ENCODE measurements at places on chromosomes 5 and 9. TPM values are rescaled to one million over a fixed set of nuclear protein-coding genes. Genes with fewer than 3 reads are reported as not detected.

DNA sequence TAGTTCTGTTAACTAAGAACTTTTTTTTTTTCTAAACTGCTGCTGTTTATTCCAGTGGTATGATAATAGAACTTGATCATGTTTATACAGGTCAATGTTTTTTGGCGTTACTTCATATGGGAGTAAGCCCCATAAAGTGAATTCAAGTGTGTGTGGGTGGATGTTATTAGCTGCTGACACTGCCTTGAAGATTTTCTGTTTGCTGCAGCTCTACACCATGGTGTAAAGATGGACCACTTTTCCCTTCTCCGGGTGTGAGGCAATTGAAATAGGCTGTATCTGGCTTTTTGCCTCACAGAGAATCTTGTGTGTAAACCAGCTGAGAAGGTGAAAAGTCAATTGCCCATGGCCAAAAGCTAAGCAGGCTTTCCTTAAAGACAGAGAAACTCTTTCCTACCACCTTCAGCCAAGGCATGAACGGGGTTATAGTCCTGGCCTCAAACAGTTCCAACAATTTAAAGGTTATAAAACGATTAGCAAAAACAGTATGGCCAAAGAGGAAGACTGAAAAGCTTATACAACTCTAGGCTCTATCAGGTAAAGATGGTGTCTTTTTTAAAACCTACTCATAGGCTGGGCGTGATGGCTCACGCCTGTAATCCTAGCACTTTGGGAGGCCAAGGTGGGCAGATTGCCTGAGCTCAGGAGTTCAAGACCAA is 33.9 kb upstream of the ABCA1 start:
- DNase-seq = peak; percentile 54

DNA sequence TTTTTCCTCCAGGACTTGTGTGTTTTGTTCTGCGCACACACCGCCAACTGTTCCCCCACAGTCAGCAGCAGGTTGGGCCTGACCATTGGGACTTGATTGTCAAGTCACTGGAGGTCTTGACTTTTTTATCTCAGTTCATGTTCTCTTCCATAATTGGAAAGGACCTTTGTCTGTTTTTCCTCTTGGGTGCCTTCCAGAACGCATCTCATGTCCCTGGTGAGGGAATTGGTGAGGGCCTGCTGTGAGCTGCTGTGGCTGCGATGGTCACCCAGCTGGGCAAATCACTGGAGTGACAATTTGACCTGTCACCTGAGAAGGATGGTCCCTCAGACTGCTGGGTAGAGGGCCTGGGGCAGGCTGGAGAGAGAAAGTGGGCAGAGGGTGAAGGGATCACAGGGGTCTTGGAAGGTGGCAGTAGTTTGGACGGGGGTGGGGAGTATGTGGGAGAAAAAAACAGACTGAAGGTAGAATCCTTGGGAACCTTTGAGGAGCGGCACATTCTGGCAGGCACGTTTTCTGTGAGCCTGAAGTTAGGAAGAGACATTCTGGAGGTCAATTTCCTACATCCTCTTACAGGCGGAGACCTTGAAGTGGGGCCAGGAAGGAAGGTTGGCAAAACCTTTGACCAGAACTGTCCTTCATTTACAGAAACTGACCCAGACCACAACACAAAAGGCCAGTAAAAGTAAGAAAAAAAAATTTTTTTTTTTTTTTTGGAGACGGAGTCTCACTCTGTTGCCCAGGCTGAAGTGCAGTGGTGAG is 4.4 kb downstream of the CDK9 start:
- DNase-seq = no peak

DNA sequence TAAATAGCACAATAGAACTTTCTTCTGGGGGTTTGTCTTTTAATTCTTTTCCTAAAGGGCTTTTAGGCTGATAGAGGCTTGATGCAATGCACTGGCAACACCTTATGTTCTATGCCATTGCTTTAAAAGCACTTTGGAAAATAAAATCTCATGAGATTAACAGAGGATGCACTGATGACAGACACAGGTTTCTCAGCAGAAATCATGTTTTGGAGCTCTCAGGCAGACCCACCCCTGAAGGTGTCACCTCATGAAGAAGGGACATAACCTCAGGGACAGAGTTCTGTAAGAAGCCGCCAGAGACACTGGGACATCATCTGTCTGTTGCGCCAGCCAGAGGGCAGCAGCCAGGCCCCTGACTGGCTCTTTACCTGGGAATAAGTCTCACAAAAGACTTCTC is 27.7 kb downstream of the SLC22A5 start:
- no peak for DNase-seq

GRCh38 chr5:85545129-85545528 is 1072.6 kb upstream of the COX7C start:
- DNase-seq = no peak

- DNase-seq = no peak
Measured at GRCh38 chr9:95746408-95747180, 128.9 kb upstream of the ERCC6L2 start.

DNA sequence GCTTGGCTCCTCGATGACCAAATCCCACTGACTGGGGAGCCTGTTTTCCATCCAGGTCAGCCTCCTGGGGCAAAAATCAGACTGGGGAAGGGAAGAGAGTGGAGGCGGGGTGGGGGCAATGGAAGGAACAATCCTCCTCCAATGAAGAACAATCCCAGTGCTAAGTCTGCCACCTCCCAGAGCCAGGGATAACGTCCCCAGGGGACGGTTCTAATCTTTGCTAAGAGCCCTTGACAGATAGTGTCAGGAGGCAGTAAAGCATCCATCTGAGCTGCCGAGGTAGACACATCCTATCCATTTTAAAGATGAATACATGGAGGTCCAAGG is 298.5 kb upstream of the MSX2 start:
- no peak for DNase-seq

- DNase-seq = no peak
Measured at GRCh38 chr5:171762903-171763302, 22.7 kb upstream of the SMIM23 start.

GRCh38 chr9:82539146-82539545 is 523.8 kb downstream of the RASEF start:
- no peak for DNase-seq

GRCh38 chr9:35506359-35506758 is 16.4 kb downstream of the RUSC2 start:
- DNase-seq = no peak

DNA sequence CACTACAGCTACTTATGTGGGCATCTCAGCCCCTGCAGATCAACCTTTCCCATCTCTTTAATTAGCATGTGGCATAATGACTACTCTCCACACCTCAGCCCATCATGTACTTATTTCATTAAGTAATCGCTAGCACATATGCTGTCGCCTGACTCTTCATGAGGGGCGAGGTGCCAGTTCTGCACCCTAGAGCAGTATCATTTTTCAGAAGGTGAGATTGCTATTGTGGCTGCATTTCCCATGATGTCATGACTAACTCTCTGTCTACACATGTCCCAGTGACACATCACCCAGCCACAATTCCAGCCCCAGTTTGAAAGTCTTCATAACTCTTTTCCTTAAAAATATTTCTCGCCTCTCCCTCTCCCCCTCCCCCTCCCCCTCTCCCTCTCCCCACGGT is 7.6 kb upstream of the F2RL1 start:
- DNase-seq = peak; percentile 36

GRCh38 chr5:1131191-1131621 is 19.3 kb upstream of the SLC12A7 start:
- DNase-seq = no peak

GRCh38 chr9:16679327-16679821 is 191.1 kb downstream of the BNC2 start:
- no peak for DNase-seq

DNA sequence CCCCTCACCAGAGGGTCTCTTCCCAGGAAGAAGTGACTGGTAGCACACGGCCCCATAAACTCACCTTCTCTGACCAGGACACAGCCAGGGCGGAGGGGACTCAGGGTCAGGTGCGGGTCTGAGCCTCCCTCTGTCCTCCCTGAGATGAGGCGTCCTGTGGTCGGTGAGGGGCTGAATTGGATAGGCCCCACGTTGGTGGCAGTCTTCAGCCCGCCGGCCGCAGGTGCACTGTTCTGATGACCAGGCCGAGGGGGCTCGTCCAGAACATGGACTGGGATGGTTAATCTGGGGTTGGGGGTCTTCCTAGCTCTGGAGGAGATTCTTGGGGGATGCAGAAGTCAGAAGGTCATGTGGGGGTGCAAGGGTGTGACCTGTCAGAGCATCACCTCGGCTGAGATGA is 102.2 kb upstream of the PPP1R26 start:
- DNase-seq = no peak

DNA sequence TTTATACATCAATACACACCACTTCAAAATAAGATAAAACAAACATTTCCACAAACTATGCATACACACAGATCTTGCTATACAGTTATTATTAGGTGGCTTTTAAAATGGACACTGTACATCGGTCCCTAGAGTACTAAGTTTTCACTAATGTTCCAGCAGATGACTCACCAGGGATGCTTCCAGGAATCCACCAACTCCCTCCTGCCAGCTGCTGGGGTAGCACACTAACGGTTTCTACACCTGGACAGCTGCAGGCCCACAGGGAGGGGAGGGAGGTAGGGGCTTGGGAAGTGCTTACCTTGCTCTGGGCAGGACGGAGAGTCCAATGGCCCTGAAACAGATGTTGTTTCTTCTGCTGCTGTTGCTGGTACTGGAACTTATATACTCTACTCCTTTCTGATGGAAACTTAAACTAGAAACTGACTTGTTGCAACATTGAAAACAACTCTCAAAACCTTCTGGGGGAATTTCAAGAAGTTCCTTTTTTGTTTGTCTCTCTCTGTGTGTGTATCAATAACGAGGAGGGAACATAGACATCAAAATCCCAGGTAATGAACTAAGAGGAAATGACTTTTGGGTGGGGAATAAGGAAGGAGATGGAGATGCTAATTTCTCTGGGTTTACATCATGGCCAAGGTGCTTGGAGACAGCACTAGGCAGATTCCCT is at the start of gene IL12B:
Gene IL12B (minus strand): TSS at position 357 of the 670 bp plus-strand sequence. CDS start 3,705 bp downstream, outside the sequence.
- DNase-seq = no peak

GRCh38 chr9:109806506-109807115 is 26.6 kb downstream of the PALM2AKAP2 start:
- DNase-seq = peak; percentile 75

DNA sequence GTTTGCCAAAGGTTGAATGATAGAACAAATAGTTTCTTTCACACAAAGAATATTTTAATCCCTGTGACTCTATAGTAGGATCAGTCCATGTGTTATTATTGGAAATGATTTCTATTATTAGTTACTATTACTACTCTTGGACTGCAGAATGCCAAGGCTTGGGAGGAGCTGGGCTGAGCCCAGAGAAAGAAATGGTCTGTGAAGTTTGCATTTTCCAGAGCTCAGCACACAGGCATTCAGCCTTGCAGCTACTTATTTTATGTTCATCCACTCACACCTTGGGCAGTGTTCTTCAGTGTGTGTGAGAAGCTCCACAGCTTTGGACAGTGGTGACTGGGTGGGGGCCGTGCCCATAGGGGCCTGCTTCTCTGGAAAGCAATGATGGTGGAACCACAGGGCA is 583.1 kb downstream of the CCDC171 start:
- DNase-seq = no peak

GRCh38 chr9:38043931-38044623 is 24.9 kb downstream of the SHB start:
- DNase-seq = no peak

- DNase-seq = no peak
Measured at GRCh38 chr5:180366326-180366725, 13.2 kb upstream of the GFPT2 start.

- no peak for DNase-seq
Measured at GRCh38 chr5:14332746-14333145, 189.6 kb downstream of the TRIO start.

DNA sequence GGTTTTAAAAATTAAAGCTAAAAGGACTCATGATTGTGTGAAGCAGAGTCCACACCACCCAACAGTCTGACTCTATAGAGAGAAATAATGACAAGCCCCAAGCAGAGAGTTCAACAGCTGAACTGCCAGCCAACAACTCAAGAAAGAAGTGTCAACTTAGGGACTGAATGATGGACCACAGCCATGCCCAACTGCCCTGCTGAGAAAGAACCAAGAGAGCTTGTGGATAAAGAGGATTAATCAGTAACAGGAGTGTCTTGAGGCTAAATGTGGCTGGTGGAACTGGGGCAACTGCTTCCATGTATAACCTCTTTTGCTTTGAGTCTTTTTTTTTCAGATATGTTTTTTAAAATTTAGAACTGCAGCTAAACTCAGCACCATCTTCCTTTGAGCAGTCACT is 109.3 kb downstream of the HSD17B3 start:
- no peak for DNase-seq

GRCh38 chr5:81800797-81801196 is 49.9 kb upstream of the SSBP2 start:
- no peak for DNase-seq

DNA sequence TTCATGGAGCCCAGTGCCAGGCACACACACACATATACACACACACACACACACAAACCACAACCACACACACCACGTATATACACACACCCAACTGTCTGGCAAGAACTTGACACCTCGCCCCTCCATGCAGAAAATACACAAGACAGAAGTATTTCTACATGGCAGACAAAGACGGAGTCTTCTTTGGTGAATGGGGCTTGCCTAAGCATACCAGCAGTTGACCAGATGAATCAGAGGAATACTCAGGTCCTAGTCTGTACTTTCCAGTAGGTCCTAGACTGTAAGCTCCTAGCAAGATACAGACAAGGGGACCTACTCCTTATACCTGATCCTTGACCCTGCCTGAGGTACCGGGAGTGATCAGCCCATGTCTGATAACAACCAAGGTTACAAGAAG is 60.1 kb downstream of the SIL1 start:
- DNase-seq = no peak

GRCh38 chr5:158731014-158731413 is 368.7 kb downstream of the EBF1 start:
- no peak for DNase-seq

FAM169A gene
- 3.9 TPM for total RNA-seq

ARHGEF39 gene
- 0.97 TPM for total RNA-seq

FAM170A gene
- total RNA-seq = not detected

EQTN gene
- not detected for total RNA-seq

ZDHHC11B gene
- total RNA-seq = not detected

RLN2 gene
- 0.43 TPM for total RNA-seq

CDX1 gene
- total RNA-seq = under 0.01 TPM

TICAM2 gene
- total RNA-seq = 7.1 TPM

TSLP gene
- 0.43 TPM for total RNA-seq

PDGFRB gene
- total RNA-seq = 341 TPM

RNF183 gene
- not detected for total RNA-seq

PRKAA1 gene
- total RNA-seq = 132 TPM

KCNIP1 gene
- total RNA-seq = not detected

EGFLAM gene
- 3.0 TPM for total RNA-seq

Measured in fibroblast of villous mesenchyme (primary cell).